ENCODE measurements at places on chromosomes 16 and 17.

DNA sequence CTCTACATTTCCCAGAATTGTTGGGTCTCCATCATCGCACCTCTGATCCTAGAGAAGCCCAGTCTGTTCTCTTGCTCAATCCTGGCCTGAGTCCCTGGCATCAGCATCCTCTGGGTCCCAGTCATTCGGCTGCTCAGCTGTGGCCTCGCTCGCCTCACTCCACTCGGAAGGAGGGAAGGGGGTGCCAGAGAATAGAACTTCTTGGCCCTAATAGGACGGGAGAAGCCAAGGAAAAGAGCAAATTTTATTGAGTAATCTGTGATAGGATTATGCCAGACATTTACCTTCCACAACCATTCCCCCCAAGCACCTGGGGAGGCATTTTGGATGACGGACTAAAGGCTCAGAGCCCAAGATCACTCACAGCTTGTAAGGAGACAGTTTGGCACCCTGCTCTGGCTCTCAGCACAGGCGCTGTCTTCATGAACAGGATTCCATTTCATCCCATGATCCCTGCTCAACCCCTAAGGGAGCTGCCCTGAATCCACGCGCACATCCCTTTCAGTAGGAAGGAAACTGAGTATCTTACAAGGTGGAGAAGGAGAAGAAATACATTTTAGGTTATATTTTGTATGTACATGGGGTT is 498 bp upstream of the CLEC10A start:
- no peak for DNase-seq

GRCh38 chr16:12900599-12901203 is 697 bp upstream of the SHISA9 start:
- DNase-seq = no peak

DNA sequence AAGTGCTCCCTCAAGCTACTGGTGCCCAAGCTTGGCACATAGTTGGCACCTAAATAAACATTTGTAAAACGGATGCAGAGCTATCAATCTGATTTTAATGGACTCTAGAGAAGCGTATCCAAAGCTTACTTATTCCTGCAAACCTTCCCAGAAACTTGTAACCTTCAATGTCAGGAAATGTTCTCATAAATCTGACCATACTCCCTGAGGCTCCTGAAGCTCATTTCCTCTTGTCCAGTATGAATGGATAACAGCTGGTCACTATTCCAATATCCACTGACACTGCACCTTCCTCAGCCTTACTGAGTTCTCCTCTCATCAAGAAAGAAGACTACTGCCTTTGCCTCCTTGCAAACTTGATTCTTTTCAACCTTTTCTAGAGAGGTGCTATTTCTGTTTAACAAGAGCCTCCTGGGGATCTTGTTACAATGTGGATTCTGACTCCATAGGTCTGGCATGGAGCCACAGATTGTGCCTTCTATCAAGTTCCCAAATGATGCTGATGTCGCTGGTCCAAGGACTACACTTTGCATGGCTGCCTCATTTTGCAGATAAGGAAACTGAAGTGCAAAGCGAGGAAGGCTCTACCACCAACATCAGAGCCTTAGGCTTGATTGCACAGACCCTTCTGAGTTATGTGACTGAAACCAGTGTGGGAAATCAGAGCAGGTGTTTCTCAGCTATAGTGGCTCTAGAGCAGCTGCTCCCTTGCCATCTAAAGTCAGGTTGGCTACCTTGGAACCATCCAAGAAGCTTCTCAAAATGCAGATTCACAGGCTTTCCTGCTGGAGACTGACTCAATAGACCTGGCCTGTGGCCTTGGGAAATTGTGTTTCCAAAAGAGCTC is 377.8 kb downstream of the SOX9 start:
- no peak for DNase-seq

DNA sequence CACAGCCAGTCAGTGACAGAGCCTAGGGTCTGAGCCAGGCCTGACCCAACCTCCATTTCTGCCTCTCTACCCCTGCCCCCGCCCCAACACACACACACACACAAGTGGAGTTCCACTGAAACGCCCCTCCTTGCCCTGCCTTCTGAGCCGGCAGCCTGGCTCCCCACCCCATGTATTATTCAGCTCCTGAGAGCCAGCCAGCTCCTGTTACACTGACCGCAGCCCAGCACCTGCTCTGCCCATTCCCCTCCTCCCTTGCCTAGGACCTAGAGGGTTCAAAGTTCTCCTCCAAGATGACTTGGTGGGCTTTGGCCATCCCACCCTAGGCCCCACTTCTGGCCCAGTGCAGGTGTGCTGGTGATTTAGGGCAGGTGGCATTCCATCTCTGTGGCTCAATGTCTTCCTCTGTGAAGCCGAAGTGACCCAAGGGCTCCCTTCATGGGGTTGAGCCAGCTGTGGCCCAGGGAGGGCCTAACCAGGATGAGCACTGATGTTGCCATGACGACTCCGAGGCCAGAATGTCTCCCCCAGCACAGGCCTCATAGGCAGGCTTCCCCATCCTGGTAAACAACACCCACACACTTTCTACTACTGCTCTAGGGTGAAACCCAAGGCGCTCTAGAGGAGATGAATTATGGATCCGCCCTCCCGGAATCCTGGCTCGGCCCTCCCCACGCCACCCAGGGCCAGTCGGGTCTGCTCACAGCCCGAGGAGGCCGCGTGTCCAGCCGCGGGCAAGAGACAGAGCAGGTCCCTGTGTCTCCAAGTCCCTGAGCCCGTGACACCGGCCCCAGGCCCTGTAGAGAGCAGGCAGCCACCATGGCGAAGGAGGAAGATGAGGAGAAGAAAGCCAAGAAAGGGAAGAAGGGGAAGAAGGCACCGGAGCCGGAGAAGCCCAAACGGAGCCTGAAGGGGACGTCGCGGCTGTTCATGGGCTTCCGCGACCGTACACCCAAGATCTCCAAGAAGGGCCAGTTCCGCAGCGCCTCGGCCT is 9.7 kb downstream of the MYO15A start:
- no peak for DNase-seq

GRCh38 chr17:66928949-66929348 is 35.6 kb upstream of the CACNG4 start:
- DNase-seq = no peak

DNA sequence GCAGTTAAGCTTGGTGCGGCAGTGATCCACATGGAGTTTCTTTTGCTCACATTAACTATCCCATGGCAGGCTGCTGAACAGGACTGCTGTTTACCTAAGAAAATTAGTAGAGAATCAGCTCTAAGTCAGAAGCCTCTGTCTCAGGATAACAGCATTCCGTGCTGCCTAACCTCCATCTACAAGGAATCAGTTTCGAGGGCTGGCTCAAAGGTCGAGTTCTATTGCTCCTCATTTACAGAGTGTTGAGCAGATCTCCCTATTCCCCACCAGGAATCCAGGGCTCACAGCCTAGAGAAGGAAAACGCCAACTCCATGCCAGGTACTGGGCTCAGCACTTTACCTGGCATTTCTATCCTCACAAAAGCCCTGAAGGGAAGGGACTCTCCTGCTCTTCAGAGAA is 9.9 kb downstream of the GINS2 start:
- no peak for DNase-seq

- peak; percentile 83 for DNase-seq
Measured at GRCh38 chr17:39401412-39402243, at the start of gene FBXL20. TSS of gene FBXL20 (minus strand) at chr17:39401626. CDS start at chr17:39401402, 224 bp downstream.

DNA sequence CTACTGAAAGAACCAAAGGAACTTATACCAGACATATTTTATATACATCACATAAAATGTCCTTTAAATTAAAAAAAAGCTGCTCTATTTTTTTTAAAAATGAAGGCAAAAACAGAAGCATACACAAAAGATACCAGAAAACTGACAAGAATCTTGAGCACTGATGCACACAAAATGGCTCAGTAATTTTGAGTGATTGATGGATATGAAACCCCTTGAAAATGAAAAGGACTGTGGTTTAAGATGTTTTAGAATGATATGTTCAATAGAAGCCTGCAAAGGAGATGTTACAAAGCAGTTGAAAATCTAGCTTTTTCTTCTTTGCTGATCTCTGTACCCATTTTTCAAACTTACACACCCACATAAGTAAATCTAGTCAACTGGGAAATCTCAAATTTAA is 2.7 kb downstream of the C16orf87 start:
- DNase-seq = no peak

GRCh38 chr17:8697323-8697741 is 47.3 kb downstream of the CCDC42 start:
- DNase-seq = no peak

GRCh38 chr16:85220125-85220839 is 108.0 kb upstream of the CIBAR2 start:
- DNase-seq = peak; percentile 75

DNA sequence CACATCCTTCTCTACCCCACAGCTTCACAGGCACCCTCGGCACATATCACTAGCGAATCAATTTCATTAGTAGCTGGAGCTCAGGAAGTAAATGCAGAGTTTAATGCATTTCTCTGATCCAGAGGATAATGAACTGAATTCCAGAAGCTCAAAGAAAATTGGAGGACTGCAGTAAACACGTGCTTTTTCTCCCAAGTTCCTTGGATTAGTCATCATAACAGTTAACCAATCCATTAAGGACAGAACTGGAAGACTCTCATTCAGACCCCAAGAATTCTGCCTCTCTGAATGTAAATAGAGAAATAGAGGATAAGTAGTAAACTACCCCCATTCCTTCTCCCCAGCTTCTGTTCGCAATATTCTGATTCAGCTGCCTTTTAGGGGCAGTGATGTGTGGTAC is 40.7 kb downstream of the DUSP14 start:
- no peak for DNase-seq

- DNase-seq = peak; percentile 48
Measured at GRCh38 chr17:3892095-3892998, 506 bp downstream of the CAMKK1 start.

DNA sequence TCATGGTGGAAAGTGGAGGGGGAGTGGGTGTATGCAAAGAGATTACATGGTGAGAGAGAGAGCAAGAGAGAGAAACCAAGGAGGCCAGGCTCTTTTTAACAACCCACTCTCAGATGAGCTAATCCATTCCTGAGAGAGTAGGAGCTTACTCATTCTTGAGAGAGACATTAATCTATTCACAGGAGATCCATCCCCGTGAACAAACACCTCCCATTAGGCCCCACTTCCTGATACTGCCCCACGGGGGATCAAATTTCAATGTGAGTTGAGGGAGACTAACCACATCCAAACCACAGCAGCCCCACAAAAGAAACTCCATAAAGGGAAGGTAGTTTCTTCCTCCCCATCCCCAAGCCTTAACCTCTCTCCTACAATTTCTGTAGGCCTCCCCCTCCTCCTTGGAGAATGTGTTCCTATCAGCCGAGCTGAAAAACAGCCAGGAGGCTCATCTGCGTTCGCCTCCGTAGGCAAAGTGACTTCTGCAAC is 450.0 kb downstream of the NPIPA7 start:
- no peak for DNase-seq

GRCh38 chr16:57882206-57882605 is 79.9 kb upstream of the KIFC3 start:
- DNase-seq = no peak

GRCh38 chr17:69773081-69773480 is 301.9 kb upstream of the KCNJ16 start:
- no peak for DNase-seq

GRCh38 chr17:76208120-76208519 is 32.2 kb downstream of the RNF157 start:
- DNase-seq = no peak

- no peak for DNase-seq
Measured at GRCh38 chr16:30350134-30350871, 4.8 kb downstream of the CD2BP2 start.

- no peak for DNase-seq
Measured at GRCh38 chr17:31492880-31493655, 101.6 kb downstream of the RAB11FIP4 start.

DNA sequence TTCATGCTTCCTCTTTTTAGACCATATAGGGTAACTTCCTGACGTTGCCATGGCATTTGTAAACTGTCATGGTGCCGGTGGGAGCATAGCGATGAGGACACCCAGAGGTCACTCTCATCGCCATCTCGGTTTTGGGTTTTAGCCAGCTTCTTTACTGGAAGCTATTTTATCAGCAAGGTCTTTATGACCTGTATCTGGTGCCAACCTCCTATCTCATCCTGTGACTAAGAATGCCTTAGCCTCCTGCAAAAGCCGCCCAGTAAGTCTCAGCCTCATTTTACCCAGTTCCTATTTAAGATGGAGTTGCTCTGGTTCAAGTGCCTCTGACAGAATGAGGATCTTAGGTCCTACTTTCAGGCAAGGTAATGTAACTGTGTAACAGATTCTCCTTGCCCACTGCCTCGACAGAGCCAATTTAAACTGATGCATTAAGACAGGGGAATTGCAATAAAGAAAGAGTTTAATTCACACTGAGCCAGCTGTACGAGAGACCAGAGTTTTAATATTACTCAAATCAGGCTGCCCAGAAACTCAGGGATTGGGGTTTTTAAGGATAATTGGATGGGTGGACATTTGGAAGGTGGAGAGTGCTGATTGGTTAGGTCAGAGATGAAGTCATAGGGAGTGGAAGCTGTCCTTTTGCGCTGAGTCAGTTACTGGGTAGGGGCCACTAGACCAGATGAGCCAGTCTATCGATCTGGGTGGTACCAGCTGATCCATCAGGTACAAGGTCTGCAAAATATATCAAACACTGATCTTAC is 59.9 kb upstream of the ATF7IP2 start:
- no peak for DNase-seq

GRCh38 chr17:5297245-5297644 is 15.2 kb downstream of the RABEP1 start:
- DNase-seq = no peak

GRCh38 chr17:71412803-71413202 is 708.0 kb upstream of the SOX9 start:
- no peak for DNase-seq

DNA sequence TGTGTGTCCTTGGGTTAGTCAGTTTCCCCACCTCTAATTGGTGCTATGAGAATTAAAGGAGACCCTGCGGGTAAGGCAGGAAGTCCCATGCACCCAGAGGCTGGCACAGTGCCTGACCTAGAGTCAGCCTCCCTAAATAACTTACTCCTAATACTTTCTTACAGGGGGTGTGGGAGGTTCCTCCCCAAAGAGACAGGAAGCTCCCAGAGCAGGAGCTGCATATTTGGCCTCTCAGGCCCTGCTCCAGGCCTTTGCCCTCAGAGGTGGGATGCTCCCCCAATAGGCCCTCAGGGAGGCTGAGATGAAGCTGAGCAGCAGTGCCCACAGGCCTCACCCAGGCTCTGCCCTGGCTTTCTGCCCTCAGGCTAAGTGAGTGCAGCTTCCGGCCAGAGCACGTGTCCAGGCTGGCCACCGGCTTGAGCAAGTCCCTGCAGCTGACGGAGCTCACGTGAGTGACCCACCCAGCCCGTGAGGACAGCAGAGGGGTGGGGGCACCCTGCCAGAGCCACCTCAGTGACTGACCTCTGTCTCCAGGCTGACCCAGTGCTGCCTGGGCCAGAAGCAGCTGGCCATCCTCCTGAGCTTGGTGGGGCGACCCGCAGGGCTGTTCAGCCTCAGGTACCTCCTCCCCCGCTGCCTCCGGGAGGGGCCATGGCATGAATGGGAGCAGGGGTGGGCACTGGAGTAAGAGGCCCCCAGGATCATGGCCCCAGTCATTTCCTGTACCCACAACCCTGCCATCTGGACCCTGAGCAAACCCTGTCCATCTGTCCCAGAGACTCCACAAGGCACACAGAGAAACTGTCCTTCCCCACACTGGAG is 31.1 kb upstream of the CPNE2 start:
- no peak for DNase-seq

- no peak for DNase-seq
Measured at GRCh38 chr16:28596840-28597691, at the start of gene SULT1A2. TSS of gene SULT1A2 (minus strand) at chr16:28597050. CDS start at chr16:28595930, 1,120 bp downstream.

GRCh38 chr16:88339930-88340754 is 42.6 kb upstream of the ZNF469 start:
- DNase-seq = no peak

- no peak for DNase-seq
Measured at GRCh38 chr17:41925991-41926590, 4.3 kb upstream of the ODAD4 start.

- DNase-seq = no peak
Measured at GRCh38 chr17:77529328-77529650, 388.5 kb downstream of the SEC14L1 start.

- peak; percentile 40 for DNase-seq
Measured at GRCh38 chr16:58022601-58023371, 2.8 kb upstream of the MMP15 start.

All from anterior cingulate cortex (tissue), 58 donors.